ENCODE measurements at places on chromosomes 4 and X.

GRCh38 chr4:7910952-7911578 lies 28.6 kb downstream of the AFAP1 start:
- no peak for DNase-seq

DNA sequence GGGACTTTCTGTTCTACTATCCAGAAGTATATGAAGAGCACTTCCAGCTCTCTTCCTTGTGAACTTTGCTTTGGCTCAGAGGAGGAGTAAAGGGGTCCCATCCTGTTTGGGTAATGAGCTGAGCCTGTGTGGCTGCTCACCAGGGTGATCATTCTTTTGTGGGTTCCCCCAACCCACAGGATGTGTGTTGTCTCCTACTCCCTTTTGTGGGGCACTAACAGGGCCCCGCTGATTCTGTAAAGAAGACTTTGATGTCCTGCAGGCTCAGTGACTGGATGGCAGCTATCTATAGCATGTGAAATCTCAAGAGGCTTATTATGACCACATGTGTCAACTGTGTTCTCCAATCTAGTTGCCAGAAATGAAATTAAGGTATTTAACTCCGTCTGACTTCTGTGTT lies 40.8 kb downstream of the ZNF518B start:
- no peak for DNase-seq

GRCh38 chrX:103586314-103586646 lies 965 bp downstream of the TCEAL4 start:
- no peak for DNase-seq

GRCh38 chr4:82373486-82373815 lies 340 bp downstream of the HNRNPD start:
- DNase-seq, result no peak

DNA sequence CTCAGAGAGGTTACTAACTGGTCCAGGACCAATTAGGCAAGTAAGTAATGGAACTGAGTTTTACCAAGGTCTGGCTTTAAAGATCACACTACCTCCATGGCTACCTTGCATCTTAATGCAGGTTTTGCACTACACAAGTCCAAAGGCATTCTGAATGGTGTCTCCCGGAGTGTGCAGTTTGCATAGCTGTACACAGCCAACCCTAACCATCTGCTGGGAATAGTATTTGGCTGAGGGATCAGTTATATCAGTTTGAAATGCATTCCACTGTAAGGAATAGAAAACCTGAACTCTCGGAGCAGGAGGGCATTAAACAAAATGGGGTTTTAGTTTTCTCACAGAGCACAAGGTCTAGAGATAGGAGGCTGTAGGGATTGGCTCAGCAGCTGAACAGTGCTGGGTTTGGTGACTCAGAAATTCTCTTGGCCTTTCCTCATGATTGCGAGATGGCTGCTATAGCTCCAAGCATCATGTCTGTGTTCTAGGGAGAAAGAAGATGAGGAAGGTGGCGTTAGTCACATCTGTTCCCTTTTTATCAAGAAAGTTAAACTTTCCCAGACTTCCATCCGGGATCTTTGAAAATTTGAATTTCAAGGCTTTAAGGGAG lies 177.1 kb downstream of the NHS start:
- DNase-seq, result no peak

GRCh38 chr4:176309046-176309445 lies 10.7 kb upstream of the SPCS3 start:
- DNase-seq, result no peak

GRCh38 chr4:173436149-173436579 lies 37.2 kb upstream of the SCRG1 start:
- no peak for DNase-seq

- DNase-seq, result no peak
Measured at GRCh38 chr4:47703008-47703407, 134.9 kb downstream of the CORIN start.

DNA sequence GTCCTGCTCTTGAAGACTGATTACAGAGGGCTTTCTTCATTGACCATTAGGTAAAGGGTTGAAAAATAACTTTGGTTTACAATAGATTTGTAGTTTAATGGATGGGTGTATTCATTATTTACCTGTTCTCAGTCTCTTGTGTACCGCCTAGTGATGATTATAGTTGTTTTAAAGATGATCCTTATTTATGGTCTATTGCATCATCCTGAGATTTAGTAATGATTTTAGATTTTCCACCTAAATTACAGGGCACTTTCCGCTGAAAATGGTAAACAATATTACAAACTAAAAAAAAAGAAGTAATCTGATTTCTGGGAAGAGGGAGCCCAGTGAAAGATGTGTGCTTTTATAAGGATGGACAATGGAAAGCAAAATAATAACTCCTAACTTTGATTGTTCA lies 78.4 kb upstream of the TMEM33 start:
- no peak for DNase-seq

DNA sequence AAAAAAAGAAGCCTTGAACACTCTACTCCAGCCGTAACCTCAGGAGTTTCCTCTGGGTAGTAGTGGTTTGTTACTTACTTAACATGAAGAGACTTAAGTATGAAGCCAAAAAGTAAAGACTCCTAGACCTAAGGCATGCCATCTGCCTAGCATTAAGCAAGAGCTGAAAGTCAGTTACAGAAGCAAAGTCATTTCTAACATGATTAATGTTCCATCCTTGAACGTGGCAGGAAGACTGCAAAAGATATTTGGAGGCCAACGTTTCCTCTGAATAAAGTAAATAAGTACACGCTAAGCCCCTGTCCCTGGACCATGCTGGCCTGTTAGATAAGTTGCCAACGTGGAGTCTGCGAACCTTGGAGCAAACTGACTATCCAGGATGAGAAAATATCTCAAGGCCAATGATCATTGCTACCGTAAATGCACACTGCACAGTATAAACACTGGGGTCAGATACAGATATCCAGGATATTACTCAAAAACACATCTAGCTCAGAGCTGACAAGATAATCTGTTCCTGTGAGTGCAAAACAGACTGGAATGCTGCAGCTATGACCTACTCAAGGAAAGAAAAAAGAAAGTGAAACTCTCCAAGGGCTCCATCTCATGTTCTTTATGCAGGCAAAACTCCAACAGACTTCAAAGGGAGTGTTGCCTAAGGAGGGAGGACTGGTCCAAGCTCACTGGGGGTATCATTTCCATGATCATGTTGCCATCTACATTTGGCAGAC lies 255.8 kb downstream of the COL25A1 start:
- DNase-seq, result no peak

- DNase-seq, result no peak
Measured at GRCh38 chr4:53928825-53929224, 135.6 kb downstream of the CHIC2 start.

GRCh38 chr4:47926667-47927258 lies 12.4 kb upstream of the NFXL1 start:
- no peak for DNase-seq

DNA sequence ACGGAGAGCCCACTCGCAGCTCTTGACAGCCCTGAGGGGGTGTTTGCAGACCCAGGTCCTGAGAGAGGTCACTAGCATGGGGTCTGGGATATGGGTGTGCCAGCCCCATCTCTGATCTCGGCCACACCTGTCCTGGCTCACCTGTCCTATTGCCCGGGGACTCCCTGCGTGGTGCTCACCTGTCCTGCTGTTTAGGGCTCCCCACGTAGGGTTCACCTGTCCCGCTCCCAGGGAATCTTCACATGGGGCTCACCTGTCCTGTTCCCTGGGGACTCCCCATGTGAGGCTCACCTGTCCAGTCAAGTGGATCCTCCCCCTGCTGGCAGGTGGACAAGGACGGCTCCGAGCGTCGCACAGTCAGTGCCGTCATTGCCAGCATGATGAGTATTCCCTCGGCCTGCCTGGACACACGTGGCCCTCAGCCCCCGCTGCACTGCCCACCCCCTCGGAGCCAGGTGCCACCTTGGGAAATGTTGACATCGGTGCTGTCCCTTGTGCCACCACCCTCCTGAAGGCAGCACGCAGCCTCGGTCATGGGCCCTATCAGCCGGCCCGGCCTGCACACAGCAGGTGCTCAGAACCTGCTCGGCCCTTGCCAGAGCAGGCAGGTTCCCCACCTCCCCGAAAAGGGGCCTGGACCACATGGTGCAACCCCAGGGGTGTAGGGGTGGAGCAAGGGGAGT lies 6.3 kb downstream of the SLC49A3 start:
- DNase-seq, result no peak

- no peak for DNase-seq
Measured at GRCh38 chrX:139949703-139950102, 15.6 kb downstream of the CXorf66 start.

- no peak for DNase-seq
Measured at GRCh38 chr4:101022151-101023024, 324.9 kb downstream of the PPP3CA start.

DNA sequence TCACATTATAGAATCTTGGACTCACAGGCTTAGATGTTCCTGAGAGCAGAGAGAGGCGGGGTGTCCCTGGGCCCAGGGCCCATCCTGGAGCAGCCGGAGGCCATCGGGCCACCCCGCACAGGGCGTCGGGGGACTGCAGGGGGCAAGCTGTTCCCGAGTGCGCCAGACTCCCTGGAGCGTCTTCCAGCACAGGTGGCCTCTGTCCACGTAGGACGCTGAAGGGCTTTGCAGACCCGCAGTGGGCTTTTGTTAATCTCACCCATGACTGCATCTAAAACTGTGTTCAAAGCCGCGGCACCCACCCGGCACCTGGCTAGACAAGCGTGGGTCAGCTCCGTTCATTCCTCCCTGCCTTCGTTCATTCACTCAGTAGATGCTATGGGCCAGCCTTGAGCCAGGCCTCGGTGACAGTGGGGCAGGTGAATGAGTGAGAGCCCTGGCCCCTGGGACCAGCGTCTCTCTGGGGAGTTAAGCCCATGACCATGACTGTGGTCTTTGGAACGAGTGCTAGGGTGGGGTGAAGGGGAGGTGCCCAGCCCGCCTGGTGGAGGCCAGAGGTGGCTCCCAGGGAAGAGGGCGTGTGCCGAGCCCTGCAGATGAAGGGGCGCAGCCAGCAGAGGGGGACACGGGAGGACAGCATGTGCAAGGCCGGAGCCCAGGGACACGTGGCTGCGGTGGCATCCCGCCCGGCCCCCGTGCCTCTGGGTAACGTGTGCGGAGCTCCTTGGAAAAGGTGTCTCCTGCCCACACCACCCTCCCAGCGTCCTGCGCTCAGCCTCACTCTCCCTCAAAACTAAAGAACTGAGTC lies 98.3 kb downstream of the HMX1 start:
- DNase-seq, result no peak

DNA sequence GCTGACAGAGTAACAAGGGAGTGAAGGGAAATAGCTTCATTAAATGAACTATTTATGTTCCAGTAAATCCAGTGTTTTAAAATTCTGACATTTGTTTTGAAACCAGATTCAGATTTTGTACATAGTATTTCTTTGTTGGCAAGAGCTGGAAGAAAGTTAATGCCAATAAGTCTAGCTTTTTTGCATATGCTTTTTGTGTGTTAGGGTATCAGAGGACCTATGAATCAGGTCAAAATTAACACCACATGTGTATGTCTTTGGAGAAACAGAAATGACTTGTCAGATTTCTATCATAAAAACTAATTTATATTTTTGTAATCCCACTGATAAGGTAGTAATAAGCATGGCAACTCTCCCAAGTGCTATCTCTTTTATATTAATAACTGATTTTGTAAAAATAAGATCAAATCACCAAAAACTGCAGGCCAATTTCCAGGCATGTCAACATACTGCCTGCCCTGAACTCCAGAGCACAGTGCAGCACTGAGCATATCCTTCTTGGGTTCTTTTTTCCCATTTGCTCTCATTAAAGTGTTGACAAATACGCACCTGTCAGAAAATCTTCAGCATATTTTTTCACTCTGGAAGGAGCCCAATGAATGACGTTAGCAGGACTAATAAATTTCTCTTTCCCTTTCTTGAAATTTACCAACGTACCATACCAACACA lies 65.5 kb downstream of the SH3RF1 start:
- no peak for DNase-seq

DNA sequence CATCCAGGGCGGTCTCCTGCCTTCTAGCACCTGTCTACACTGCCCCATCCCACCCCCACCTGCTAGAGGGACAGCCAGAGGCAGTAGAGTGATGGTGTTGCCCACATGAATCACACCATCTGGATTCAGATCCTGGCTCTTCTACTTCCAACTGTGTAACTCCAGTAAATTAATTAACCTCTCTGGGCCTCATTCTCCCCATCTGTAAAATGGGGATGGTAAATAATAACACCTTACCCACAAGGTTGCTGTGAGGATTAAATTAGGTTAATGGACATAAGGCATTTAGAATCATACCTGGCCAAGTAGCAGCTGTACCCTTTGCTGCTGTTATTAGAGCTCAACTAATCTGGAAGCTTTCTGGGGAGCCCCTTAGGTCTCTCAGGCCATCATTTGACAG lies 149.6 kb upstream of the BCOR start:
- no peak for DNase-seq

DNA sequence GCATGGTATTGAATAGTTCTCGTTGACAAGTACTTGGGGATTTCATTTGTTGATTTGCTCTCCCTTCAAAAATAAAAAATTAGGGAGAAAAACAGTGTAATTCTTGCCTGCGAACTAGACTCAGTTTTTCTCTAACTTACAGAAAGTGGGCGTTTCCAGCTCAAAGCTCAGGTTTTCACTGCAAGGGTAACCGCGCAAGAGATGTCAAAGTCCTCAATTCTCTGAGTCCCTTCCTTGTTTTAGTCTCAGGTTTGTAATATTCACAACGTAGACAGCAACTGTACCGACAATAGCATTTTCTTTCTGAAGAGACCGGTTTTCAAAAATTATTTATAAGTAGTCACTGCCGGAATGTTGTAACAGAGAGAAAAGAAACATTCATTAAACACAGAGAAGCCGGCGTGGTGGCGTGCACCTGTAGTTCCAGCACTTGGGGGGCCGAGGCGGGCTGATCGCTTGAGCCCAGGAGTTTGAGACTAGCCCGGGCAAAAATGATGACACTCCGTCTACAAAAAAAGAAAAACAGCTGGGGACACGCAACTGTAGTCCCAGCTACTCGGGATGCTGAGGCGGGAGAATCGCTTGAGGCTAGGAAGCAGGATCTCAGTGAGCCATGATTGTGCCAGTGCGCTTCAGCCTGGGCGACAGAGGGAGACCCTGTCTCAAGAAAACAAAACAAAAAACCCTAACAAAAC lies 774 bp downstream of the ZCCHC4 start:
- no peak for DNase-seq

- no peak for DNase-seq
Measured at GRCh38 chr4:26330946-26331345, 10.1 kb downstream of the RBPJ start.

GRCh38 chr4:86184216-86184900 lies 175.5 kb downstream of the MAPK10 start:
- no peak for DNase-seq

DNA sequence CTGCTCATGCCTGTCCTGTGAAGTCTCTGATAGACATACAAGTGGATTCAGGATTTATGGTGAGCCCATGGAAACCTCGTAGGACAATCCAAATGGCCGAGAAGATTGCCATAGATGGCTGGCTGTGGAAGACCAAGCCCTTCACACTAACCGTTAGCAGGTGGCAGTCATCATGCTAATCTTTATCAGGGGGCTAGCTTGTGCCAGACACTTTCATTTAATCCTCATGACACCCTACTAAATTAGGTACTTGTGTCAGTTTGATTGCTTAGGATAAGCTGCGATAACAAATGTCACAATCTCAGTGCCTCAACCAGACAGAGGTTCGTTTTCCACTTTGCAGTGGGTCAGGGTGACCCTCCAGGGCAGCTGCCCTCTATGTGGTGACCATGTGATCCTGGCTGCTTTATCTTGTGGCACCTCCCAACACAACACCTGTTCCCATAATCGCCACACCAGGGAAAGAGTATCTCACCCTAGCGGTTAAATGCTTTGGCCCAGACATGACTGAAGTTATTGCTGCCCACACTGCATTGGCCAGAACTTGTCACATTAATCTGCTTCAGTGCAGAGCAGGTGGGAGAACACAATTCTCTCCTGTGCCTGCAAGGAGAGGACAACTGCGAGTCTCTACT lies 60.8 kb downstream of the REPS2 start:
- DNase-seq, result no peak

GRCh38 chr4:55184600-55185523 lies 59.5 kb upstream of the KDR start:
- no peak for DNase-seq
